CD4-positive, alpha-beta T cell treated with Interleukin-15 for 4 hours (primary cell): ENCODE measurements at places on chromosomes 5 and 9.

DNA sequence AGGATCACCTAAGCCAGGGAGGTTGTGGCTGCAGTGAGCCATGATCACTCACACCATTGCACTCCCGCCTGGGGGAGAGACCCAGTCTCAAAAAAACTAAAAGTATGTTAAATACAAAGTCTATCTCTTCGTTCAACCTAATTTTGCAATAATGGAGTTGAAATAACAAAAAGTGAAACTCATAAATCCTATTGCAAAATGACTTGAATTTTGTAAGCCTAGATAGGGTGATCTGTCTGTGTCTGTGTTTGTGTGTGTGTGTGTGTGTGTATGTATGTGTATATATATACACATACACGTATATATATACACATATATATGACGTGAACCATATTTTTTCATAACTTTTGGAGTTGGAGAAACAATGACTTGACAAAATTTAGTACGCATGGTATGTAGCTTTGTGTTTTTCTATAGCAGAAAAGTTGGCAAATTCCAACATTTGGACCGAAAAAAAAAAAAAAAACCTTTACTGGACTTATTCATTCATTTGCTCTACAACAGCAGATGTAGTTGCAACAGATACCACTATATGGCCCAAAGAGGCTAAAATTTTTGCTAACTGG, 76.9 kb upstream of the CDH6 start:
- DNase-seq = no peak

- DNase-seq = no peak
Measured at GRCh38 chr9:129828051-129828450, 4.1 kb upstream of the TOR1A start.

GRCh38 chr5:149429839-149430721, 51.0 kb upstream of the IL17B start:
- no peak for DNase-seq

DNA sequence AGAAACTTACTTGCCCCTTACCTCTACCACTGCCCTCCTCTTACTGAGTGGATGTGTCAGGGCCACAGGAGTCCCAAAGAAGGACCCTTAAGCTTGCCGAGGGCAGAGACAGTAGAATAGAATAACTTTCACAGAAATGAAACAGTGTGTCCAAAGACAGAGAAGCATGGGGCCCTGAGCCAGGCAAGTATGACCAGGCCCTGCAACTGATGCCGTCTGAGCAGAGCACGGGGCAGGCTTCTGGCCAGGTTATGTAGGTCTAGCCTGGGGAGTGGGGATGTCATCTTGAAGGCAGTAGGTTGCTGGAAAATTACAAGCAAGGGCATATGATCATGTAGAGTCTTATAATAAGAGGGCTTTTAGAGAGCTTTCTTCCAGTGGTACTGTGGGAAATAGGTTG, 415.4 kb downstream of the KDM4C start:
- no peak for DNase-seq

GRCh38 chr5:95958310-95959014, 3.2 kb downstream of the ELL2 start:
- DNase-seq = no peak

GRCh38 chr5:71658916-71659662, 60.0 kb upstream of the CARTPT start:
- no peak for DNase-seq

GRCh38 chr5:31232273-31232888, 38.9 kb downstream of the CDH6 start:
- no peak for DNase-seq

DNA sequence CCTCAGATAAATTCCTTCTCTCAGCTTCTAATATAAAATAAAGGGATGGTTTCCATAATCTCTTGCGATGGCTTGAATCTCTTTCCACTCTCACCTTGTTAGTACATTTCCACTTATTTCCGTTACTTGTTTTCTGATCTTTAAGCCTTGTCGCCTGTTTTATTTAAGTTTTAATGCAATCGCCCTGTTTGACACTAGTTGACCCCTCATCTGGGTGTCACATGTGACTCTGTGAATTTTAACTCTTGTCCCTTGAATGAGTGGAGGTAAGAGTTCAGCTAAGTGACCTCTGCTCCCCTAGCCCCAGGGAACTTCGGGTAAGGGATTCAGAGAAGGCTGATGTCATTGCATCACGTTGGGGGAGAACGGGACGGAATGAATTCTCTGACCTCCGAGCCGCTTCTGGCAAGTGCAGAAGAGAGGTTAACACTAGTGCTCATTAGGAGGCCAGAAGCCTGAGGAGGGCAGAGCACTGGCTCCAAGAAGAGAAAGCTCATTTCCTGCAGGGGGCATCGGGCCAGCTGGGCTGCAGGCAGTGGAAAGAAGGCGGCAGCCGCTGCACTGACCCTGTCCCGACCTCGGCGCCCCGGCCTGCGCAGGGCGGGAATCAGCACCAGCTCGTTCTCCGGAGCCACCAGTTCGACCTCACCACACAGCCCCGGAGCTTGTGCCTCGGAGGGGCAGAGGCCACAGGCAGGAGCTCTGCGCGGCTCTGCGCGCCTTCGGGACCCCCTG, 569 bp downstream of the HINT2 start:
- DNase-seq = no peak
